Activated CD8-positive, alpha-beta memory T cell treated with anti-CD3 and anti-CD28 coated beads for 1 hour (primary cell): ENCODE measurements at places on chromosomes 2 and 18.

DNA sequence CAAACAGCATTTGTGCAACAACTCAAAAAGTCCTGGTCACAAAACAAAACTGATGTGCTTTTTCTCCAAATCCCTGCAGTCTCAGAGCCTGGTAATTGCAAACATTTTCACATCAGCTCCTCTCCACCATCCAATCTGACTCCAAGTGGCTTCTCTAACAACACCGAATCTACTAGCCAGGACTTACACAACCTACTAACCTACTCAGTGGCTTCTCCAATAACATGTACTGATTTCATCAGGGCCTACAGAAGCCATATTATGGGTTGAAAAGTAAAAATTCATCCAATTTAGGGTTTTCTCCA, 104.3 kb downstream of the COLEC12 start:
- no peak for DNase-seq

DNA sequence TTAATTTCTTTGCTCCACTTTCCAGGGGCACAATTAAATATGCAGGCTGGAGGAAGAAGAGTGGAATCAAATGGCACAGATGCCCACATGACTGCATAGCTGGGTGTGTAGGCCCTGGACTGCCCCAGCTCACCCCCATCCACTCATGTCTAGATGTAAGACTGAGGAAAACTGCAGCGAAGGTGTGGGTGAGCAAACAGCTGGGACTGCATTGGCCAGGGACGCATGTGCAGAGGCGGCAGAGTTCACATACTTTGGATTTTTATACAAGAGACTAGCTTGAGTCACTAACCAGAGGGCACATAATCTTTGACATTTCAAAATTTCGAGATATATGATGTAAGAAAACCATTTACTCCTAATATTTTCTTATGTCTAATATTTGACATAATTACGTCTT, 60.1 kb downstream of the SPIRE1 start:
- DNase-seq = no peak

DNA sequence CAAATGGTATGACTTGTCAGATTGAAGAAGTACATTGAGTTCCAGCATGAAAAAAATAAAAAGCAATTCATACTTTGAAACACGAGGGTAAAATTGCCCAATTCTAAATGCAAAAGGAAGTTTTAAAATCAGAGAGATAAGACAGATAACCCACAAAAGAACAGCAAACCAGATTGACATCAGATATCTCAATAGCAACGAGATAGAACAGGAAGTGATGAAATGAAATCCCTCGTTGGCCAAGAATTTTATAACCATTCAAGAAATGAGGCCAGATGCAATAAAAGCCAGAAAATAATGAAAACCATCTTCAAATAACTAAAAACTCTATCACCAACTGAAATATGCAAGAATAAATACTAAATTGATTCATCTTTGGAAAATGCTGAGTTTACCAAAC, 172.8 kb downstream of the CD226 start:
- no peak for DNase-seq

GRCh38 chr2:103387888-103388287, 626.1 kb downstream of the TMEM182 start:
- no peak for DNase-seq

DNA sequence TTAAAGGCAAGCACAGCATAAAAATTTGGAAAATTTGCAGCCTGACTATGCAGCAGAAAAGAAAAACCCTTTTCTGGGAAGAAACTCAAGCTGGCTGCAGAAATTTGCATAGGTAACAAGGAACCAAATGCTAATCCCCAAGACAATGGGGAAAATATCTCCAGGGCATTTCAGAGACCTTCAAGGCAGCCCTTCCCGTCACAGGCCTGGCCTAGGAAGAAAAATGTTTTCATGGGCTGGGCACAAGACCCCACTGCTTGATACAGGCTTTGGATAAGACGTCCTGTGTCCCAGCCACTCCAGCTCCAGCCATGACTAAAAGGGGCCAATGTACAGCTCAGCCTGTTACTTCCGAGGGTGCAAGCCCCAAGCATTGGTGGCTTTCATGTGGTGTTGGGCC, 717.6 kb downstream of the TDRD15 start:
- no peak for DNase-seq

DNA sequence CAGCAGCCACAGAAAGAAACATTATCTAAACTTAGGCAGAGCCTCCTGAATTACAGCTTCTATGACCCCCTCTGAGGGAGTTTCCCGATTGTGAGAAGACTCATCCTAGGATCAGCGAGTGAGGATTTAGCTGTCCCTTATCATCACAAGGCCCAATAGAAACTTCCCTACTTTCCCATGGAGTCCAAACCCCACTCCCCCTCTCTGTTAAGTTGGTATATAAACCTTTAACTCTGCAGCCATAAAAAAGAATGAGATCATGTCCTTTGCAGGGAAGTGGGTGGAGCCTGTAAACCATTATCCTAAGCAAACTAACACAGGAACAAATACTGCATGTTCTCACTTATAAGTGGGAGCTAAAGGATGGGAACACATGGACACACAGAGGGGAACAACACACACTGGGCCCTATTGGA, 78.8 kb downstream of the MYL12B start:
- DNase-seq = no peak

DNA sequence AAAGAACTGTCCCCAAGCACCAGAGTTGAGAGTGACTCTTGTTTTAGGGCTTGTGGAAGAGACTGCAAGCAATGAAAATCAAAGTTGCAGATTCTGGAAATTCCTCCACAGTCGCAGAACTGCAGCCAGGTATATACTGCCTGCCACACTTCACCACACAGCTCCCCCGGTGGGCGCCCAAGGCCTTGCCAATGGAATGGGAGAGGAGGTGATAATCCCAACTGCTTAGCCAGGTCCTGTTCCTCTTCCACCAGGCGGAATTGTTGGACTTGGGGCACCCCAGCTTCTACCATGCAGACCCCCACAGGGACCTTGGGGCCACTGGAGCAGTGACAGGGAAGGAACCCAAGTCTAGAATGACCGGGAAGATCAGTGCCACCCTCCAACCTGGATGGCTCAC, 4.8 kb upstream of the PDIA6 start:
- DNase-seq = no peak

GRCh38 chr2:16707014-16707623, 41.5 kb upstream of the CYRIA start:
- DNase-seq = no peak

DNA sequence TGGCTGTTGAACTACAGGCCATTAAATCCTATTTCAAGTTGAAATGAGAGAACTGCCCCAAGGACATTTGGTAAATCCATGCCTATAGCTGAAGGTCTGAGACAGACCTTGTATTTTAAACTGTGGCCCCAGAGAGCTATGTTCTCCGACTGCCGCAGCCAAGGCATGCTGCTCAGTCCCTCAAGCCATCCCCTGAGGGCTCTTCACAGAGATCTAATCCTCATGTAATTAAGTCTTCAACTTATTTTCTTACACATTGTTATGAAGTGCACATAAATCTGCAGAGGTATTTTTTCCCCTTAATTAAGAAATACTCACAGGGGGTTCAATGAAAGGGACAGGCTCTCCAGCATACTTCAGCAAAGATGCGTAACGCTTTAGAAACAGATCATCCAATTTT, 50.6 kb downstream of the ABCG8 start:
- no peak for DNase-seq

GRCh38 chr2:45043174-45043573, 33.9 kb upstream of the SIX2 start:
- no peak for DNase-seq

GRCh38 chr18:33076601-33077000, 303.8 kb upstream of the KLHL14 start:
- no peak for DNase-seq

GRCh38 chr2:126510960-126511359, 145.0 kb upstream of the GYPC start:
- no peak for DNase-seq

DNA sequence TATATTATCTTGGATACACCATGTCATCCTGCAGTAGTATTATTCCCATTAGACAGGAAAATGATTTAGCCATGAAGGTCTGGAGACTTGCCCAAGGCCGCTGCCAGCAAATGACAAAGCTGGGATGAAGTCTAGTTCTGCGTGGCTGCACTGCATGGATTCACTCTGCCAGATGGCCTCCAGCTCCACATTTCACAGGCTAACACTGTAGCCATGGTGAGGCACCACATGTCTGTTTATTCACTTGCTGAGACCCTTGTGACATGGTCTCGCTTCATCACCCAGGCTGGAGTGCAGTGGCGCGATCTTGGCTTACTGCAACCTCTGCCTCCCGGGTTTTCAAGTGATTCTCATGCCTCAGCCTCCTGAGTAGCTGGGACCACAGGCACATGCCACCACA, 31.5 kb upstream of the SCG2 start:
- DNase-seq = no peak

DNA sequence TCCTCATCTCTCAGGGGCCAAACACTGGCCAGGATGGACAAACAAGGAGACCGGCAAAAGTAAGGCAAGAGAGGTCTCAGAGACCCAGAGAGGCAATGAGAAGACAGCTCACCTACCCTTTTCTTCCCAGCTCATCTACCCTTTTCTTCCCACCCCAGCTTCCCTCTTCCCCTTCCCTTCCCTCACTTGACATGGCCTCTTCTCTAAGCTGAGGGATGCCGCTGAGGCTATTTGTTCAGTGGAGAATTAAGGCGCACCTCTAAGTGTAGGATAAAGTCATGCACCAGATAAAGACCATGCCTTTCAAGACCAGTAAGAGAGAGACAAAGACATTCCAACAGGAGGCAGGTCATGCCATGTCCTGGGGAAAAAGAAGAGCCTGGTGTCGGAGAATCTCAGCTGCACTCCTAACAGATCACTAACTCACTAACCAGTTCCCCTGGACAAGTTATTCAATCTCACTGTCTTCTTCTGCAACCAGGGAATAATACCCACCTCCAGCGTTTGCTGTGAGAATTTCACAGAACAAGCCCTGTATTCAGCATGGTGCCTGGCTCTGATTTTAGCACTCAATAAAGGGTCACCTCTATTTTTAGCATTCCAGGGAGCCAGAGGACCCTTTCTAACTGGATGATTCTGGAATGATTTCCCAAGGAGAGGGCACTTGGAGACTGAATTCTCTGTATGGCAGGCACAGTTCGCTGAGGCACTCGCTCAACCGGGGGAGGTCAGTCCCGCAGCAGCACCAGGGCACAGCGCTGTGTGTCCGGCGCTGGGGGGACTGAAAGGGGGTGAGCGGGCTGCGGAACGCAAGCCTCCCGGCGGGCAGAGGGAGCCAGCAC, 3.0 kb upstream of the FOSL2 start:
- DNase-seq = no peak

DNA sequence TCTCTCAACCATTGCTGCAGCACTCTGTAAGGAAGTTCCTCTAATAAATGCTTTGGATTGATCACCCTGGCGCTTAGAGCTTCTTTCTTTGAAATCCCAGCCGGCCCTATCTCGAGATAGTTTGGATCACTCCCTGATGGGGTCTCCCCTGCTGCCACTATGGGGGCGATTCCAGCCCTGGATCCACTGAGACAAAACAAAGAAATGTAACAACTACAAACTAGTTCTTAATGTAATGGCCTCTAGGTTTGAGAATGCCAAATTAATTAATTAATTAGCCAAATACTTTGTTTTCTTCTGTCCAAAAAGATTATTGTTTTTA, 15.2 kb downstream of the SRSF7 start:
- DNase-seq = no peak

DNA sequence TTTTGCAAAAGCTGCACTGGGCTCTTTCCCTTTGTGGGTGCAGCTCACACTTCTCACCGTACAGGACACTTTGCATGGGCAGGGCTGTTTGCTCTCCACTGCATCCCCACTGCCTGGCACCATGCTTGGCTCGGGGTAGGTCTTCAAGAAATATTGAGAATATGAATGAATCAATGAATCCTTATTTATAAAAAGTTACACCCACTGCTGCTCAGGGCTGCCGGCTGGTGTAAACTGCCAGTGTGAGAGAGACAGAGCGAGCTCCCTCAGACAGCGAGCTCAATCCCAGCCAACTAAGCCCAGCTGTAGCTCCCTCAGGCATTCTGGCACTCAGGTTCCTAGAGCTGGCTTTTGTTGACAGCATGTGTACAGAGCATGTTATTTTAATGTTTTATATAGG, 3.4 kb downstream of the TMEM185B start:
- DNase-seq = no peak
